Esophagus squamous epithelium (tissue), 5 donors: ENCODE measurements at places on chromosomes 7 and 10.

- DNase-seq: no peak
Measured at GRCh38 chr7:64653721-64654401, 12.1 kb upstream of the ZNF107 start.

GRCh38 chr7:125136755-125137532 is 207.3 kb upstream of the POT1 start:
- DNase-seq: no peak

GRCh38 chr10:87753995-87754866 is 63.8 kb downstream of the ATAD1 start:
- DNase-seq: no peak

- DNase-seq: no peak
Measured at GRCh38 chr10:63064706-63065105, 68.4 kb upstream of the NRBF2 start.

DNA sequence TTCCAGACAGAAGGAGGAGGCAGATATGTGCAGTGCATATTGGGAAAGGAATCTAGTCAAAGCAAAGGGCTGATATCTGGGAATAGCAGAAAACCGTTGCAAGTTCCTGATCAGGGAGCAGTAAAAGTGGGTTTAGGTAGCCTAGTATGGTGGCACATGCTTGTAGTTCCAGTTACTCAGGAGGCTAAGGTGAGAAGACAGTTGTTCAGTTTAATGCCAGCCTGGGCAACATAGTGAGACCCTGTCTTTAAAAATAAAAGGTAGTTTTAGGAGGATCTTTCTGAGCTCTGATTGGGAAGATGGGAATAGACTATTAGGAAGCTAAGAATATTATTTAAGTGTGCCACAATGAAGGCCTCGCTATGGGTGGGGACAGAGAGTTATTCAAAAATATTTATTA is 1.7 kb downstream of the CCDC172 start:
- no peak for DNase-seq

DNA sequence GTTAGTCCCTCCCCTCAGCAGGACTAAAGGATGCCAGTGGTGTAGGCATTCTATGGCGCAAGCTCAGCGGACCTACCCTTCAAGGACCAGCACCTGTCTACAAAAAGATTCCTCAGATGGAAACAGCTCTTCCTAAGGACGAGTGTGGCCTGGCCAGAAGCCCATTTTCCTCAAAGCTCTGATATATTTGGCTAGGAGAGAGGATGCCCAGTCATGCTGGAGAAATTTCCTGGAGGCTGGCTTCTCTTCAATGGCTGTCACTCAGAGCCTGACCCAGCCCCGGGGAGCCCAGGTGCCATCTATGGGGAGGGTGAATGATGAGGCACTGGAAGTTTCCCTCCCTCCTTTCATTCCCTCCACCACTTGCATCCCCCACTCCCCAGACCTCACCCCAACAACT is 111.5 kb downstream of the PLXNA4 start:
- DNase-seq: no peak

- DNase-seq: no peak
Measured at GRCh38 chr7:128309976-128310375, 33.7 kb downstream of the RBM28 start.

DNA sequence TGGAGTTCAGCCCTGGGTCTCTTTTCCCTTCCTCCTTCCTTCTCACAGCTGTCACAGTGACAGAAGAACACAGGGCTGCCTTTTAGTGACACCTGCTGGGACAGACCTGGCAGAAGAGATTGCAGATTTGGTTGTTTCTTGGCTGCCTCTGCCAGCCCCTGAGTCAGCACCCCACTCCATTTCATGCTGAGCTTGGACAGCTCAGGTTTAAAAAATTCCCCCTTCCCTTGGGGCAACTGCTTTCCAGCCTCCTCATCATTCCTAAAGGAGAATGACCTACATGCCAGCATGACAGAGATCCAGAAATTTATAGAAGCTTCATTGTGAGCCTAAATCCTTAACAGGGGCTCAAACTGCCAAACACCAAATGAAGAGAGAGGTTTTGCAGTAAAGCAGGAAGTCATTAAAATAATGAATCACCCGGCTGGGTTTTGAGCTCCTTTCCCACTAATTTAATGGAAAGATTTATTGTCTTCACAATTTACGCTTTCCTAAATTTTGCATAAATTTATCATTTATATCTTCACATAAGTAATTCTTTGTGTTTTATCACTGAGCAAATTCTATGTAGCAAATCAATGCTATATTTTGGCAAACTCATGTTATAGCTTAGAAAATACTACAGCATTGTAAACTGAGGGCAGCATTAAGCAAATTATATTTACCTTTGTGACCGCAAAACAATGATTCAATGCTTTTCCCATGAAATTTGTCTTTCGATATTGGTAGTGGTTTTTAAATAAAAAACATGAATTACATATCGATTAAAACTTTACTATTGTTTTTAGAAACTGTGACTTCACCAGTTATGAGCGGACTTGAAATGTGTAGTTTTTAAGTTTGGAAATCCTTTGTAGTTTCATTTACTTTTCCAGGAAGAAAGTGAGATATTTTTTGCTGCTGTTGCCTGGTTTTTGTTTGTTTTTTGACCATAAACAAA is 399.5 kb upstream of the ANKRD30A start:
- DNase-seq: no peak

DNA sequence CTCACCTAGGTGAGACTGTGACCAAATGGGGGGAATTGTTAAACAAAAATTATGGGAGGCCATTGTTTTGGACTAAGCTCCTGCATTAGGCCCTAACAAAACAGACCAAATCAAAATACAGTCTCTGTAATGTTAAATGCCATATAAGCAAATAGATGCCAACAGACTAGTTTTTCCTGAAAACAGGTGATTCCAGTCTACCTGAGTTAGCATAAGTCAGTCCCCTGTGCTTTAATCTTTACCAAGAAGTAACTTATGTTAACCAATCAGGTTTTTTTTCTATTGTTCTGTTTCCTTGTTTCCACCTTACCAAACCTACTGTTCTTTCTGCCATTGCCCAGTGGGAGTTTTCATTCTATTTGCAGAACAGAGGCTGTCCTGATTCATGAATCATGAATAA is 48.0 kb downstream of the PDZD8 start:
- DNase-seq: no peak

DNA sequence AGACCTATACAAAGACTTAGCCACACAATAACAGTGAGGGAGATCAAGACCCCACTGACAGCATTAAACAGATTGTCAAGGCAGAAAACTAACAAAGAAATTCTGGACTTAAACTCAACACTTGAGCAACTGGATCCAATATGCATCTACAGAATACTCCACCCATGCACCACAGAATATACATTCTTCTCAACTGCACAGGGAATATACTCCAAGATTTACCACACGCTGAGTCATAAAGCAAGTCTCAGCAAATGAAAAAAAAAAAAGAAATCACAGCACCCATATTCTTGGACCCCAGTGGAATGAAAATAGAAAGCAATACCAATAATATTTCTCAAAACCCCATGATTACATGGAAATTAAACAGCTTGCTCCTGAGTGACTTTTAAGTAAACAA is 680.2 kb downstream of the PCDH15 start:
- no peak for DNase-seq

GRCh38 chr10:45500304-45500703 is 126.3 kb downstream of the ALOX5 start:
- no peak for DNase-seq

- no peak for DNase-seq
Measured at GRCh38 chr7:14294637-14295036, 305.2 kb upstream of the ETV1 start.

DNA sequence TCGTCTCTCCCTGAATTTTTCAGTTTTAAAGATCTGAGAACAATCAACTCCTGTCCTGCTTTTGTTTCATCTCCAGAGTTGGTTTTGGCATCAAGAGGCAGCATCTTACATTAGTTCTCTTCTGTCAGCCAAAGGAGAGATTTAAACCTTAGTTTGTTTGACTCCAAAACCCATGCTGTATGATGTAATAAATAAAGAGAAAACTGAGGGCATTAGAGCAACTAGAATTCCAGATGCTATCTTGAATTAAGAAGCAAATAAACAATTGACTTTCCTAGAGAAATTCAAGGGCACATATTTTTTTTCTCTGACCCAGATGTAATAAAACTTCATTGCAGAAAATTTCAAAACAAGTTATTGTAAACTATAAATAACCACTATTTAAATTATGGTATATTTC is 54.4 kb downstream of the INHBA start:
- DNase-seq: no peak
